ENCODE measurements at places on chromosomes 7 and 10.

GRCh38 chr10:30048768-30049517, 10.4 kb downstream of the JCAD start:
- DNase-seq: no peak

- DNase-seq: no peak
These were observed 235.6 kb downstream of the DGKB start for GRCh38 chr7:14666913-14667312.

GRCh38 chr10:117003336-117003735, 1.7 kb downstream of the SHTN1 start:
- no peak for DNase-seq

- DNase-seq: no peak
These were observed 26.1 kb downstream of the NOM1 start for GRCh38 chr7:156975620-156976019.

- no peak for DNase-seq
These were observed 29.4 kb downstream of the SFXN4 start for GRCh38 chr10:119136084-119136483.

DNA sequence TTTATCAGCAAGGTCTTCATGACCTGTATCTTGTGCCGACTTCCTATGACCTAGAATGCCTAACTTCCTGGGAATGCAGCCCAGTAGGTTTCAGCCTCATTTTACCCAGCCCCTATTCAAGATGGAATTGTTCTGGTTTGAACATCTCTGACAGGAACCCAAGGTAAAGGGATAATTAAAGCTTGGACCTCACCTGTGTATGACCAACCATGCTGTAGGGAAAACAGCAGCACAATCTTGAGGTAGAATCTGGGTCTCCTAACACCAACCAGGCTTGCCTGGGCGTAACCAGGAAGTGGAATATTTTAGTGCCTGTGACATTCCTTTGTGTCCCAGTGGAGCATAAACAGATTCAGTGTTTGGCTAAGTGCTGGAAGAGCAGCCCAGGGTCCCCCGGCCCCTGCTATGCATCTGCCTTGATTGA, 94.1 kb downstream of the PFKFB3 start:
- DNase-seq: no peak

DNA sequence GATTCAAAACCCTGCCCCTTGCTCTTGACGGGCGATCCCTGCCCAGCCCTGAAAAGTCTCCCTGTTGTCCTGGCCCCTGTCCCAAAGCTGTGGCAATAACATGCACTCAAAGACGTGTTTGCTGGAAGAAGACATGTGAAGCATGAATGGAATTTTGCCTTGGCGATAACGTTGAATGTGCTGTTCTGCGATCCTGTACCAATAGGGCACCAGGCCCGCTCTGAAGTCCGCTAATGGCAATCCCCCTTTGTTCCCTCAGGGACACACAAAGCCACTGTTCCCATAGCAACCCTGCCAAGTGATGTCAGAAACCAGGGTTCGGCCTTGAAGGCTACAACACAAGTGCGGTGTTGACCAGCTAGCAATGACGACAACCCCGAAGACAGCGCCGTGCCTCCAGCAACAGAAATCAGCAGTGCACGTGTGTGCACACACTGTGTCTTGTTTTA, 284.6 kb downstream of the KLF6 start:
- no peak for DNase-seq

GRCh38 chr10:88120599-88121333, 257.3 kb downstream of the PTEN start:
- no peak for DNase-seq

DNA sequence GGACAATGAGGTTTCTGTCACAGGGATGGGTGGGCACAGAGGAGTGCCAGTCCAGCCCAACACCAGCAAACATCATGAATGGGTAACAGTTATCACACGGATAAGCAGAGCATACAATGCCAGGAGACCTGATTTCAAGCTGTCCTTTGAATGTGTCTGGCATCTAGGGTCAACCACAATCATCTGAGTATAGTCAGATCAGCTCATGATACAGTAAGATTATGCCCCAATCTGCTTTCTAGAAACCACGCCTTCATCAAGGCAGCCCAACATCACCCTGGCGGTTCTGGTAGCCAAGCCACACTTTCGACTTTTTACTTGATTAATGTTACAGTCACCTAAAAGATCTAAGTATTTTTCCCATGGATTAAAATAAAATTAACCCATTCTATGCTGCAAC, 10.5 kb downstream of the FAM171A1 start:
- DNase-seq: no peak

- DNase-seq: no peak
These were observed 150.6 kb upstream of the NRG3 start for GRCh38 chr10:81724431-81724830.

DNA sequence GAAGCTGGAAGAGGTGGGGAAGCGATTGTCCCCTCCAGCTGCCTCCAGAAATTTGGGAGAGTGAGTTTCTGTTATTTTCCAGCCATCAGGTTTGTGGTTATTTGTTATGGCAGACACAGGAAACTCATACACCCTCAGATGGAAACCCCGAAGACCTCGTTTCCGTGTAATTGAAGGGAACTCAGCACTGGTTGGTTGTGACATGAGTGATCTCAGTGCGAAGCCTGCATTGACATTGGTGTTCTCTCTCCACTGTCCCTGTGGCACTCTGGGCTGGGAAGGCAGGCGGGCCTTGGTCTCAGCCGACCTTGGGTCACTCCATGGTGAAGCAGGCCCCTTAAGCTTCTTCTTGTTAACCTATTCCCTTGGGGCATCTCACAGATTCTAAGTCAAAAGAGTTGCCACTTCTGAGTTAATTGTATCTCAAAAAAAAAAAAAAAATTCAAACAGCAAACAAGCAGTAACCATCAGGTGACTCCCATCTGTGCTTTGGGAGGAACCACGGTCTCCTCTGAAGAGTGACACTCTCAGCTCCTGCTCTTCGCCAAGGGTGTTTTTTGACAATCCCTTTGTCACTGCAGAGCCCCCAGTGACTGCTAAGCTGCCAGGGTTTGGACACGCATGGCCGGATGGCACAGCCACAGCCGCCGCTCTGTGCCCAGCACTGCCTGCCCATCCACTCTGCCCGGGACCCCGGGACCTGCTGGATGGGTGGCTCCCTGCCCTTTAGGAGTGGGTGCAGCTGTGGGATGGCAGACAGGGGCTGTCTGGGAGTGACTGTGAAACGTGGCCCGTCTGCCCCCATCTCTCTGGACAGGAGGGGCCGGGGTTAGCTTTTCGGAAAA, 233.6 kb downstream of the PRPF18 start:
- no peak for DNase-seq

GRCh38 chr10:103745341-103746247, 109.8 kb downstream of the SH3PXD2A start:
- DNase-seq: no peak

DNA sequence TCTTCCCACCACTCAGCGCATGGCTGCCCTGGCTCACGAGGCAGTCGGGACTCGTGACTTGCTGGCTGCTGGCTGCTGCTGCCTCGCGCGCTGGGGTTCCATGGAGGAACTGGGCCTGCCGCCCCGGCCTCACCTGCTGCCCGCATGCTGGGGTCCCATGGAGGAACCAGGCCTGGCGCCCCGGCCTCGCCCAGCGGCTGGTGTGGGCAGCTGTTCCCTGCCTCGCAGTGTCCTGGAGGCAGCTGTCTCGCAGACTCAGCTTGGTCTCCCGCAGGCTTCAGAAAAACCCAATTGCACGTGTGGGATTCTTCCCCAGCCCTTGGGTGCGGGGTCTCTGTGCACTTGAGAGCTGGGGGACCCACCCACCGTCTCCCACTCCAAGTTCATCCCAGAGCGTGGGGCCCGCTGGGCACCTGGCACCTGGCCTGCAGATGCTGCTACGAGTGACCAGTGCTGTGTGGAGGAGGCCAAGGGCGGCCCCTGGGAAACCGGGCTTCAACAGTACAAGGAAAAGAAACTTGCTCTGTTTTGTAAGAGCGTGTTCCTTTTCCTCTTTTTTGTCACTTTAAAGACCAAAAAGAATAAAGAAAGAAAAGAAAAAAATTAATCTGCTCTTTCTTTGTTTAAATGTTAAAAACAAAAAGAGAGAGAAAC, 20.4 kb downstream of the PWWP2B start:
- no peak for DNase-seq

GRCh38 chr10:59674215-59674836, 35.3 kb downstream of the SLC16A9 start:
- no peak for DNase-seq

DNA sequence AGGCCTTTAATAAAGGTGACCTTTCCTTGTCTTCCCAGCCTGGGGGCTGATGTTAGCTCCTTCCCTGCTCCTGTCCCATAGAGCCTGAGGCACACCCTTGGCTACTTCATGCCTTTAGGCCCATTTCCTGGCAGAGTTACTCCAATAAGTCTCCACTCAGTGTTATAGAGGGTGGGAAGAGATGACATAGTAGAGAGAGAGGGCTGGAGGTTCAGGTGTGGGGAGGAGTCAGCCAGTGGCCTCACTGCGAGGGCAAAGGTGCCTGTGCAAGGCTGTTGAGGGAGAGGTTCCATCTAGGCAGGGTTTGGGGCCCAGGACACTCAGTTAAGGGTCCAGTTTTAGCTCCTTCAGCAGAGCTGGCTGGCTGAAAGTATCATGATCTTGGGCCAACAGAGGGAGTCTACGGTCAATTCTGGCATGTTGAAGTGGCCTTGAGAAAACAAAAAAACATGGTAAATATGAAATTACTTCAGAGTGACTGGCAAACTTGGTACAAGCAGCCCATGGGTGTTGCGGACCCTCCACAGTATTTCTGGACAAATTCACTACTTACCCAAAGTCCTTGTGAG, 67.9 kb downstream of the ZNF783 start:
- no peak for DNase-seq

DNA sequence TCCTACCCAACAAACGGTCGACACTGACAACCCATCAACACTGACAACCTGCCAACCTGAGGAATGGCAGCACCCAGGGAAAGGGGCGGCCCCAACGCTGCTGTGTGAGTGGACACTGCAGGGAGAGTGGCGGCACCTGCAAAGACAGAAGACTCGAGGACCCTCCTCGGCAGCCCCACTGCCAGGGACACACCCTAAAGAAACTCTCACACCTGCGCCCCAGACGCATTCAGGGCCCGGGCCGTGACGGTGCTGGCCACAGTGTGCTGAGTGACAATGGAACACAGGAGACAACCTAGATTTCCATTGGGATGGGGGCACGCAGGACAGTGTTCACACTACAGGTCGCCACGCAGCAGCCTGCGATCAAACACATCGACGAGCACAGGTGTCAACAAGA, 3.6 kb downstream of the CAMK2B start:
- DNase-seq: no peak

Measured in cerebellar cortex (tissue), 1 donor.